Dorsolateral prefrontal cortex (tissue), 122 donors: ENCODE measurements at places on chromosomes 11 and 22.
A peak's percentile ranks its signal among the peaks of the same experiment; 100 is the strongest.

- DNase-seq, result no peak
Observed at GRCh38 chr11:82889133-82890001, 10.9 kb downstream of the PRCP start.

DNA sequence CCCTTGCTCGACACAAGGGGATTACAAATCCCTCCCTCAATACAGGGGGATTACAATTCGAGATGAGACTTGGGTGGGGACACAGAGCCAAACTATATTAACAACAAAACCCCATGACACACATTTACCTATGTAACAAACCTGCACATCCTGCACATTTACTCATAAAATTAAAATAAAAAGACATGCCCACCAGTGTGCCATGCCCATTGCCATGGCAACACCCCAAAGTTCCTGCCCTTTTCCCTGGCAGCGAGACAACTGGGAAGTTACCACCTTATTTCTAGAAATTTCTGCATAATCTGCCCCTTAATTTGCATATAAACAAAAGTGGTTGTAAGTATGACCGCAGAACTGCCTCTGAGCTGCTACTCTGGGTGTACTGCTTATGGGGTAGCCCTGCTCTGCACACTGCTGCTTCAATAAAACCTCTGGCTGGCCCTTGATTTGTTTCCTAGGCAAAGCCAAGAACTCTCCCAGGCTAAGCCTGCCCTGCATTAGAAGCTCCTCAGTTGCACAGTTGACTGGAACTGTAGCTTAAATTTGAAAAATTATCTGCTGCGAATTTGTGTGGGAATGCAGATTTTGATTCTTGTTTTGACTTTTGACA lies 8.6 kb upstream of the INCENP start:
- DNase-seq, result no peak

- no peak for DNase-seq
Observed at GRCh38 chr22:29308791-29309262, 2.4 kb downstream of the GAS2L1 start.

DNA sequence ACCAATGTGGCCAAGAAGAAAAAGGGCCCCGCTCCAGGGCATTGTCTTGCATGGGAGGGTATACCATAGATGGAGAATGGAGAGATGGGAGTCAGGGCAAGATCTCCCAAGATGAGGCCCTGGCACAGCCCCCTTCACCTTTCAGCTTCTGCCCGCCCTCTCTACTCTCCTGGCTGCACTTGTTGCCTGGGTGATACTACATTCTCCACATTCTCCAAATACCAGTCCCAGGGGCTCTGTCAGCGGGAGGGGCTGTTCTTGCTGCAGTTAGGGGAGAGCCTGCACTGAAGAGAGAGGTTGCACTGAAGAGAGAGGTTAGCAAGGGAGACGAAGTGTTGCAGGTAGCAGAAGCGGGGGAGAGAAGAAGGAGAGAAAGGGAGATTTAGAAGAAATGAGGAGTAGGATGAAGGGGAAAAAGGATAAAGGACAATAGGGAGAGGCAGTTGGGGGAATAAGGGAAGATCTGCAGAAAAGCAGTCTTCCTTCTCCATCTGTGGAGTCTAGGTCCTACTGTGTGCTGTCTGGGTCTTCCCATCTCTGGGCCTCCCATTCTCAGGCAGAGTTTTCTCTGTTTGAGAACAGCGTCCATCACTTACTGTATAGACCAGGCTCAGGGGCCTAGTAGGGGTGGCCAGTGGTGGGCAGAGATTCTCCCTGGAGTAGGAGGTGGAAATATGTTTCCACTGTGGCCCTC lies 8.0 kb downstream of the PHLDB1 start:
- peak; percentile 14 for DNase-seq

DNA sequence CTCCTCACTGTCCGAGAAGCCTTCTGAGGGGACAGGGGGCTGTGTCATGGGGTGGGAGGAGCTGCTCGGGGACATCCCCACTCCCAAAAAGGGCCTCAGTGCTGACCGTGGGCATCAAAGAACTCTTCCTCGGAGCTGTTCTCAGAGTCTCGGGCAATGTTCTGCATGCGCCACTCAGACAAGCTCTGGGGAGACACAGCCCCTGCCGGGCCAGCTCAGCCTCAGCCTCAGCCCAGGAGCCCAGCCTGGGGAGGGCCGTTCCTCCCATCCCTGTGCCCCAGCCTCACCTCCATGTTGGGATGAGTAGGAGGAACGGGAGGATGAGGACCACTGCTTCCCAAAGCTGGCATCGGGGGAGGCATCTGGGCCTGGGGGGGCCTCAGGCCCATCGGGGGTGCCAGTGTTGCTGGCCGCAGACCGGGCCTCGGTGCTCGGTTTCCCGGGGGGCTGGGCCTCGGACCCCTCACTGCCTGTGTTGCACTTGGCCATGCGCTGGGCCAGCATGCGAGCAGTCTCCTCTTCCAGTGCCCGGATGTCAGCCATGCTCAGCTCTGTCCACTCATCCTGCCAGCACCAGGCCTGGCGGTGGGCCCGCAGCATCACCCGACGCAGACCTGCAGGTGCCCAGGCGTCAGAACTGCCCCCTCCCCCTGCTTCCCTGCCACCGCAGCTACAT lies 5.2 kb downstream of the PITPNM1 start:
- no peak for DNase-seq
